ENCODE measurements at places on chromosomes 5 and 9.

DNA sequence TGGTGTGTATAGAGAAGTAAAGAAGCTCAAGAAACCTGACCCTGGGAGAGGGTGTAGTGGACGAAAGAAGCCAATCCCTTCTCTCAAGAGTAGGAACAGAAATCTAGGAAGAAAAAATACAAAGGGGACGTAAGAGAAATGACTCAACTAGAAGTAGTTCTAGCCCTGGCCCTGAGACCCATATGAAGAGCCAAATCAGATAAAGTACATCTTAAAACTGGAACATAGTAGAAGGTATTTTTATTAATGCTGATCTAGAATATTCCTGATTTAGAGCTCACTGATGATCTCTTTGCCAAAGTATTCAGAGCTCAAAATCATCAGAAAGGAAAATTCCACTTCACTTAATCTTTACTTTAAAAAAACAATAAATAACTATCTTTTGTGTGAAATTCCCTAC, 184.8 kb downstream of the MLLT3 start:
- no peak for DNase-seq

- no peak for DNase-seq
Observed at GRCh38 chr9:92728831-92729734, 35.5 kb downstream of the BICD2 start.

DNA sequence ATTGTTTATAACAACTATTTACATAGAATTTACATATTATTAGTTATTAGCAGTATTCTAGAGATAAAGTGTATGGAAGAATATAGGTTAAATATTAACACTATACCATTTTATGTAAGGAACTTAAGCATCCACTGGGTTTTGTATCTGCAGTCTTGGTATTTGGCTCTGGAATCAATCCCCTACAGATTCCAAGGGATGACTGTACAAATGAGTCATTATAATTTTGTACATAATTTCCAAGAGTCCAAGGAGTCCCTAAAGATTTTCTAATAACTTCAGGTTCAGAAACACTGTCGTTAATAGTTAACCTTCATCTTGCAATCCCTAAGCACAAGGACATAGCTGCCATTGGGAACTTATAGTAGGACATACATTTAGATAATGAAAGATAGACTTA, 254.8 kb upstream of the PDE4D start:
- no peak for DNase-seq

- no peak for DNase-seq
Observed at GRCh38 chr5:5044247-5044840, 95.8 kb upstream of the ADAMTS16 start.

DNA sequence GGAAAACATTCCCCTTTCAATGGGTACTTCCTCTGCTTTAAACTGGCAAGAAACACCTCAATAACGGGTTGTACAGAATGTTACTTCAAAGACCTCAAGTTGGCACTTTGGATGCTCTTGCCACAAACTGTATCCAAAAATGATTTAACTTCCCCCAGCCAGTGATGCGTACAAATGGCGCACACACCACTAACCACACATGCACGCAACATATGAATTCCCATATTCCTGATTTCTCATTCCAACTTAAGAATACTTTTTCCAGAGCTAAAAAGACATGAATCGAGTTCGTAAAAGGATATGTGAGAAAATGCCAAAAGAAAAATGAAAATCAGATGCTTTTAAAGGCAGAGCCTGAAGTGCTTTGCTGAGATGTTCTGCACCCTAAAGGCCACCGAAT, 388.0 kb upstream of the PIK3R1 start:
- DNase-seq, result no peak

GRCh38 chr5:172901012-172901780, 58.0 kb upstream of the RPL26L1 start:
- no peak for DNase-seq

- DNase-seq, result no peak
Observed at GRCh38 chr5:128384068-128384467, 154.0 kb downstream of the FBN2 start.

DNA sequence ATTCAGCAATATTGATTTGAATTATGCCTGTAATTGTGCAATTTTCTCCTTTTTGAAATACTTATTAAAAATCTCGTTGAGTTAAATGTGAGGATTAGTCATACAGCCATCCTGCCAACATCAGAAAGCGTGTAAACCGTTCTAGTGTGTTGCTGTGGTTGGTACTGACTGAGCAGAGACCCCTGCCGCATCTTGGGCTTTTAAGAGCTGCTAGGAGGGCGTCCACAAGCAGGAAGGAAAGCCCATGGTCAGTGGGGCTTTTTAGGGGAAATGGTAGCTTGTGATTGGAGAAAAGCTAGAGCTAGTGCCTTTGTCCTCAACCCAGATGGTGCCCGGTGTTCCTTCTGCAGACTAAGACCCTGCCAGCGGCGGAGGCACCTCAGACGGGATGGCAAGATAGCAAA, 1.3 kb downstream of the SDHA start:
- no peak for DNase-seq

DNA sequence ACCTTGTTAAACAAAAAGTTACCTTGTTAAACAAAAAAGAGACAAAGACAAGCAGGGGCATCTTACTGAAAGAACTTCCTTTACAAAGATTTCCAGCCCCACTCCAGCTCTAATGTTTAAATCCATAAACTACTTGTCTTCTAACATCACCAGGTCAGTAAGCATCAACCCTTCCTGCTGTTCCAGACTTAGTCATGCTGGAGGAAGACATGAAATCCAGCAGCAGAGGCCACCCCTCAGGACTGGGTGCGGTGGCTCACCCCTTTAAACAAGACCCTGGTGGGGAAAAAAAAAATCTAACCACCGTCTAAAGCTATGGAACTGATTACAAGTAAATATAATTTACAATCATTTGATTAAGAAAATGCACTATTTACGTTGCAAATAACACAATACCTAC, 9.1 kb downstream of the PDCL start:
- DNase-seq, result no peak

GRCh38 chr5:33369485-33370465, 71.0 kb upstream of the TARS1 start:
- DNase-seq, result peak; percentile 46

DNA sequence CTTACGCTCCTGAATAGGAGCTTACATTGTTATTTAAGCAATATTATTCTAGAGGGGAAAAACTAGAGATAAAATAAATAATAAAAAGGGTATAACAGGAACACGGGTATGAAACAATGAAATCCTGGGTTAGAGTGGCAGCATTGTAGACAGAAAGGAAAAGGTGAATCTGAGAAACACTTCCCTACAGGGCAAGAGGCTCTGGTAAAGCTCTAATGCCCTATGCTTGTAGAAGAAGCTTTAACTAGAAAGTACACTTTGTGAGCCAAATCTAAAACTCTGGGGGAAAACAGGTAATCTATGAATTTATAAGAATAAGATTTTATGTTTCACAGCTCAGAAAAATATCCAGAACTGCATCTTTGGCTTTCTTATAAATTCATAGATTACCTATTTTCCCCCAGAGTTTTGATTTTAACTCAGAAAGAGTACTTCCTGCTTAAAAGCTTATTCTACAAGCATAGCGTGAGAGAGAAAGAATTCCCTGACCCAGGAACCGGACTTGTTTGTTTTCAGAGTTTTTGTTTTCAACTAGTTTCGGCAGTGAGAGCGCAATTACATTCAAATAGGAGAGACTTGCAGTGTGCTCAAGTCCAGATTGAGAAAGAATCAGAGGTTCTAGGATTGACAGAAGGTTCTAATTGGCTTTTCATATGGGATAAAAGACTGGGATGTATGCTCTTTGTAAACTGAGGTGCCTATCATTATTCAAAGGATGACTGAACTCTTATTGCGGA, 651.0 kb upstream of the RORB start:
- DNase-seq, result no peak

GRCh38 chr9:135038826-135039225, 48.6 kb upstream of the OLFM1 start:
- no peak for DNase-seq

- no peak for DNase-seq
Observed at GRCh38 chr9:123085916-123086315, 52.4 kb downstream of the GPR21 start.

All from HFF-Myc (cell line).